HEK293T (cell line): ENCODE measurements at places on chromosomes 16 and 17.

DNA sequence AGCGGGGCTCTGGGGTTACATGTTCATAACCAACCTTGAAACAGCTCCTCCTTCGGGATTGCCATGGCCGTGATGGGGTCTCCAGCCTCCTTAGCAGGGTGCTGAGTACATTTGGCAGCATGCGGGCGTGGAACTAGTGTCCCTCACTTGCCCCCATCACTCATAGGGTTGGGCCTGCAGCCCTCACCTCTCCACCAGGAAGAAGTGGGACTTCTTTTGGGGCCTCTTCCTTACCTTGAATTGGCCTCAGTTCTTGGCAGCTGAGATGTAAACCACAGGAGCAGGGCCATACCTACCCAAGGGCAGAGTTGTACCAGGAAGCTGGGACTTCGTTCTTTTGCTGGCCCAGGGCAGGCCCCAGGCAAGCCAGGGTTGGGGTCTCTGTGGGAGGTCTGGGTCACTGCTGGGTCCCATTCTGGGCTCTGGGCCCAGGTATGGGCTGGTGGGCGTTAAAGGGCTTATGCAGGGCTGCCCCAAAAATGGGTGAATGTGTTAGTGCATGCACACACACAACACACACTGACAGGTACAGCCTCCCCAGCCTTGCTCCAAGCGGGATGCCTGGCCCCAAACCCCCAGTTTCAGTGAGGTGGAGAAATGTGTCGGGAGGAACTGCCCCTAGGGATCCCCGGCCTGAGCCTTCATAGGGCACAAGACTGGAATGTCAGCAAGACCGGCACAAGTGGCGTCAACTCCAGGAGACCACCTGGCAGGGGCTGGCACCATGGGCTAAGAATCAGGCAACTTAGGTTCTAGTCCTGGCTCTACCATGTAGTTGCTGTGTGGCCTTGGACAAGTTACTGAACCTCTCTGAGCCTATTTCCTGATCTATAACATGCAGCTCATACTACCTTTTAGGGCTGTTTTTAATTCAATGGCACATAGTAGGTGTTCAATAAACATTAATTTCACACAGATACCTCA is 3.9 kb upstream of the KRT15 start:
- no peak for DNase-seq

- DNase-seq: no peak
These were observed 461.3 kb downstream of the PMP22 start for GRCh38 chr17:14803826-14804225.

DNA sequence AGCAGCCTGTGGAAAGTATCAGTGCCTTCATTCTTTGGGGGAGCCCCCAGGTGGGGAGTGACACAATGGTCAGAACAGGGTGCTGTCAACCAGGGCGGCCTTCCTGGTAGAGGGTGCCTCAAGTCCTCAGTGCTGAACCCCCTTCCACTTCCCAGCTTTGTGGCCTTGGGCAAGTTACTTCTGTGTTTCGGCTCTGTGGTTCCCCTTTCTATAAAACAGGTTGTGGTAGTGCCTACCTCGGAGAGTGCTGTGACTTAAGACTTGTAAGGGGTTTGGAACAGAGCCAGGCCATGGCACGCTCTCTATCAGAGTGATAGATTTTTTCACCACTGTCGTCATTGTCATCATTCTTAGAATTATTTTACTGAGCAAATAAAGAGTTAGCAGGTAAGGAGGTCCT is 141.1 kb downstream of the CCDC182 start:
- no peak for DNase-seq

DNA sequence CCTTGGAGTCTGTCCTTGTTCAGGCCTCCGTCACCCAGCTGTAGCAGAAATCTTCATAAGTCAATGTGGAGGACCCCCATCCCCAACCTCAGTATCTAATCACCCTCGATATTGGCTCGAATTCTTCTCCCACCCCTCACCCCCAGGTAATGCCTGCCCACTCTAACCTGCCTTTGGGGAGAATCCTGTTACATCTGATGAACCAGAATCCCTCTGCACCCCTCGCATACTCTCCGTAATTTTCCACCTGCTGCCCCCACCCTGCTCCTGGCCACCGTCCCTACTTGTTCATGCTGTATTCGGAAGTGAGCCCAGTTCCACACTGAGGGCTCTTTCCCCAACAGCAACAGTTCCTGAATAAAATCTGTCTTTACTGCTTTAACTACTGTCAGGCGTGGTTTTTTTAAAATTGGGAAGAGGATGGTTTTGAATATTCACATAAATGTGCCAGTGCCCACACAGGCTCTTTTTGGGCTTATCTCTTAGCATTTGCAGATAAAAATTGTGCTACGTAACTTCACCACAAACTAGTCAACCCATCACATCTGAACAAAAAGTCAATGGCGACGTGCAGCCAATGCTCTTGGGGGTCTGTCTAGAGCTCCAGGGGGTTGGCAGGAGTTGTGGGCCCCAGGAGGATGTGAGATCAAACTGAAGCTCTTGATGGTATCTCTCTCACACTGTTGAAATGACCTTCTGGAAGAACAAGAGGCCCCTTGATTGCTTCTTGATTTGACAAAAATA is 73.7 kb downstream of the NETO2 start:
- no peak for DNase-seq

GRCh38 chr17:43437756-43438155 is 39.0 kb downstream of the ARL4D start:
- no peak for DNase-seq

DNA sequence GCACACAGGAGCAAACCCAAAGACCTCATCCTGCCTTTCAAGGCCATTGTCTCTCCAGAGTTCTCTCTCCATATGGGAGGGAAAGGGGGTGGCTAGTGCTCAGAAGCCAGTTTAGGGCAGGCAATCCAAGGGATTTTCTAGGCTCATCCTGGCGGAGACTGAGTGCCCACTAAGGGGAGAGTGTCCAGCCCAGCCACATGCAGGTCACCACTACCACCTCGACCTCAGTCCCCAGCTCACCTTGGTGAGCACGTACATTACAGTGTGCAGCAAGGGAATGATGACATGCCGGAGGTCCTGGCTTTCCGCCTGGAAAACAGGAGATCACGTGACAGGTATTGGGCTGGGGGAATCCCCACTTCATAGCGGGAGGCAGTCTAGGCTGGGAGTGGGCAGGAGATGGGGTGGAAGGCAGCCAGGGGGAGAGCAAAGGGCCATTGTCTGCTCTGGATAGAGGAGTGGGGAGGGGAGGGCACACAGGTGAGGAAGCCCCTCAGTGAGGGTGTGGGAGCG is 29.9 kb downstream of the PIK3R6 start:
- no peak for DNase-seq

GRCh38 chr17:75111777-75112335 is 2.1 kb downstream of the ARMC7 start:
- no peak for DNase-seq

- peak; percentile 79 for DNase-seq
These were observed 45.5 kb downstream of the CYTH1 start for GRCh38 chr17:78736526-78737079.

DNA sequence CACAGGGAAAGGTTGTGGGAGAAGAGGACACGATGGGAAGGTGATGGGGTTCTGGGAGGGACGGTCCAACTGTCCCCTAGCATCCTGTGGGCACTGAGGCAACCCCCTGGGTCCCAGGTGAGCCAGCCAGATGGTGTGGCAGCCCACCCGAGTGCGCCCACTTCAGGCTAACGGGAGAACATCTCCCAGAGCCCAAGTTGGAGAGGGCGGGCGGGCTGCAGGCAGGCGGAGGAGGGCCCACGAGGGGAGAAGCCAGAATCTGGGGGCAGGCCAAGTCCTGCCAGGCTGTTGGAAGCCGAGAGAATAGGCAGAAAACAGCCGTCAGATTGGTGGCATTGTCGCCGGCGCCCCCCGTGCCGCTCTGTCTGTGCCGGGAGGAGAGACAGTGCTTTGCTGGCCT is 13.8 kb upstream of the ABCC3 start:
- peak; percentile 59 for DNase-seq

GRCh38 chr17:4738136-4739121 is 1.2 kb upstream of the ZMYND15 start:
- no peak for DNase-seq

DNA sequence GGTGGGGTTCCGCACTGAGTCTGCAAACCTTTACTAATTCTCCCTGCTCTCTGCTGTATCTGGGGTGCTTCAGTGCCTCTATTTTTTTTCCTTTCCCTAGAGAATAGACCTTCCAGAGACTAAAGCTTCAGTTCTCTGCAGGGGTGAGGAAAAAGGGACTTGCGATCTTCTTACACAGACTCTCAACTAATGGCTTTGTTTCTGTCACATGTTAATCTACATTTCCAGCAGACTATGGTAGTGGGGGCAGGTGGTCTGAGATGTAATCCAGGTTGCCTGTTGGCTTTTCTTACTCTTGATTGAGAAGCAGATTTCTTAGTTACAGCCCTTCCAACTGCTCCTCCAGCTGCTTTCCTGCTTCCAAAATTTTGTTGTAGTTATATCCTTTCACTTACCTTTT is 229.0 kb upstream of the NLRP1 start:
- no peak for DNase-seq

DNA sequence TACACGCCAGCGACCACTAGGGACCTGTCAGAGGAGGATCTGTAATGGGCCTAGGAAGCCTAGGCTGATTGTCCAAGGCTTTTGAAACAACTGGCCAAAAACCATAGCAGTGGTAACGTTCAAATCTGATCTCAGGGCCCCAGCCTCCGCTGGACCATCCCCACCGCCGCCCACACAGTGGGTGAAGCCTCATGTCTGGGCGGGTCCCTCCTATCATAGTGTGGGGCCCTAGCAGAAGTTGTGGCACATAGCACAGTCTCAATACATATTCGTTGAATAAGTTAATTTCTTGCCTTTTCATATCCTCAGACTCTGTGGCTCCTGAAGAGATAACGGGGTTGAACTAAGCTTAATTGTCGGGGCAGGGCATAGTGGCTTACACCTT is 818 bp downstream of the DPH1 start:
- no peak for DNase-seq

- DNase-seq: no peak
These were observed 6.7 kb upstream of the C17orf107 start for GRCh38 chr17:4892499-4893221.

DNA sequence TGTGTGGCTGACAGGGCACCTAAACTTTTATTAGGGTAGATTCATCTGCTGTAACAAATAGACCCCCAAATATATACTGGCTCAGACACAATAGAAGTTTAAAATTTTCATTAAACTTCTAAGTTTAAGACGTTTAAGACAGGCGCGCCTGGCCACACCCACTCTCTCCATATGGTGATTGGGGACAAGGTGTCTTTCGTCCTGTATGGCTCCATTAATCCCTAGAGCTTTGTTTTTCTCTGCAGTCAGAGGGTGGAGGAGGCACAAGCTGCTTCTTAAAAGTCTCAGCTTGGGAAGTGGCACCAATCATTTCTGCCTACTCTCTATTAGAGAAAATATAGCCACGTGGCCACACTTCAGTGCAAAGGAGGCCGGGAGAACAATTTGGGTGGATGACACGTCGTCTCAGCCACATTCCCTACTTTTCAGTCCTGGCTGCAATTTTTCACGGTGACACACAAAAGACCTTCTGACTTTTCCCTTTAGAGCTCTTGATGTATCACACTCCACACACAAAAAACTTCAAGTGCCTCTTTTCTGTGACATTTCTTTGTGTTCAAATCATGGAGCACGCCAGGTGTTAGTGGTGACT is 125.5 kb upstream of the CACNG3 start:
- no peak for DNase-seq
